ENCODE measurements at places on chromosomes 11 and 22. TPM values are rescaled to one million over a fixed set of nuclear protein-coding genes. Genes with fewer than 3 reads are reported as not detected.

Gene GAS2
- 1.2 TPM for total RNA-seq

Gene AGBL2
- 5.9 TPM for total RNA-seq

Gene THY1
- total RNA-seq, result 2.0 TPM

Gene RAG2
- not detected for total RNA-seq

Gene MMP12
- total RNA-seq, result not detected

Gene CSF2RB
- total RNA-seq, result 3.0 TPM

Gene CARD16
- total RNA-seq, result 101 TPM

Gene SMTNL1
- total RNA-seq, result not detected

Gene PDGFD
- total RNA-seq, result not detected

- H3K27me3 ChIP-seq, result peaks cover 42% of the 10 kb centered on the region
- no peak overlapping the region for H3K27ac ChIP-seq
- H3K36me3 ChIP-seq, result no peaks in the 10 kb centered on the region
- H3K4me3 ChIP-seq, result no peak overlapping the region
These were observed 46.5 kb upstream of the THY1 start for GRCh38 chr11:119469506-119469905.

GRCh38 chr11:132351050-132351449 is 980.6 kb downstream of the NTM start:
- no peak overlapping the region for H3K27ac ChIP-seq
- H3K27me3 ChIP-seq, result no peaks in the 10 kb centered on the region
- no peaks in the 10 kb centered on the region for H3K36me3 ChIP-seq
- peaks cover 34% of the 10 kb centered on the region for H3K4me1 ChIP-seq
- H3K4me3 ChIP-seq, result no peak overlapping the region

- no peaks in the 10 kb centered on the region for H3K4me1 ChIP-seq
- DNase-seq, result no peak
- no peaks in the 10 kb centered on the region for H3K27me3 ChIP-seq
- no peak overlapping the region for H3K27ac ChIP-seq
- no peaks in the 10 kb centered on the region for H3K36me3 ChIP-seq
These were observed 14.5 kb downstream of the MUC2 start for GRCh38 chr11:1088927-1089737.

- no peak for DNase-seq
- H3K36me3 ChIP-seq, result peaks cover 69% of the 10 kb centered on the region
- H3K4me3 ChIP-seq, result peak overlapping the region; percentile 90
- peaks cover 56% of the 10 kb centered on the region for H3K4me1 ChIP-seq
- H3K27ac ChIP-seq, result peak overlapping the region; percentile 99
- H3K27me3 ChIP-seq, result no peaks in the 10 kb centered on the region
These were observed 1.5 kb downstream of the HSPA8 start for GRCh38 chr11:123060277-123061000.

DNA sequence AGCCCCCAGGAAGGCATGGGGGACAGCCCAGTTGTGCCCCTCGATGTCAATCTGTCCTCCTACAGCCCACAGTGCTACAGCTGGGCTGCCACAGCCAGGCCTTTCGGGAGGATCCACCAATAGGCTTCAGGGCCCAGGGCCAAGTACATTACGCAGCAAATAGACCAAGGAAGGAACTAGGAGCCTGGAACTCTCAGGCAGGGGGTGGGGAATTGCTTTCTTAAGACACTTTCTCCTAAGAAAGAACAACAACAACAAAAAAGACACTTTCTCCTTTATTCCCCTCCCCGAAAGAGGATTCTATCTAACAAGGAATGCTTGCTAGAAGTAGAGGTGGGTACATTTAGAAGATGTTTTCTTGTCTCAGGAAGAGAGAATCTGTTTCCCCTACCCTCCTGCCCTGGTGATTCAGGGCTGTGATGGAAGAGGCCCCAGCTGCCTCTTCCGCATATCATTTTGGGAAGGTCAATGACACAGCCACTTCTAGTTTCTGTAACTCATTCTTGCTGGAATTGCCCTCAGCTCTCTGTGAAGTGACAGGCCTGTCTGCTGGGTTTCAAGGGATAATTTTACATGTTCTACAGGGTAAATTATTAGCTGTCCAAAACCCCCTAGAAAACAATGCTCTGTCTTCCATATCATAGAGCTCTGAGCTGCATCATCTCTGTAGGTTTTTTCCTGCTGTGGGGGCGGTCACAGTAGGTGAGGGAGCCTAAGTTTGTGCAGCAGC is 6.0 kb upstream of the MALAT1 start:
- DNase-seq, result no peak
- H3K4me1 ChIP-seq, result peaks cover 57% of the 10 kb centered on the region
- H3K36me3 ChIP-seq, result no peaks in the 10 kb centered on the region
- no peak overlapping the region for H3K4me3 ChIP-seq

- H3K4me3 ChIP-seq, result no peak overlapping the region
- H3K36me3 ChIP-seq, result peaks cover 27% of the 10 kb centered on the region
- DNase-seq, result no peak
- no peaks in the 10 kb centered on the region for H3K27me3 ChIP-seq
These were observed 18.9 kb upstream of the PISD start for GRCh38 chr22:31680861-31681341.

DNA sequence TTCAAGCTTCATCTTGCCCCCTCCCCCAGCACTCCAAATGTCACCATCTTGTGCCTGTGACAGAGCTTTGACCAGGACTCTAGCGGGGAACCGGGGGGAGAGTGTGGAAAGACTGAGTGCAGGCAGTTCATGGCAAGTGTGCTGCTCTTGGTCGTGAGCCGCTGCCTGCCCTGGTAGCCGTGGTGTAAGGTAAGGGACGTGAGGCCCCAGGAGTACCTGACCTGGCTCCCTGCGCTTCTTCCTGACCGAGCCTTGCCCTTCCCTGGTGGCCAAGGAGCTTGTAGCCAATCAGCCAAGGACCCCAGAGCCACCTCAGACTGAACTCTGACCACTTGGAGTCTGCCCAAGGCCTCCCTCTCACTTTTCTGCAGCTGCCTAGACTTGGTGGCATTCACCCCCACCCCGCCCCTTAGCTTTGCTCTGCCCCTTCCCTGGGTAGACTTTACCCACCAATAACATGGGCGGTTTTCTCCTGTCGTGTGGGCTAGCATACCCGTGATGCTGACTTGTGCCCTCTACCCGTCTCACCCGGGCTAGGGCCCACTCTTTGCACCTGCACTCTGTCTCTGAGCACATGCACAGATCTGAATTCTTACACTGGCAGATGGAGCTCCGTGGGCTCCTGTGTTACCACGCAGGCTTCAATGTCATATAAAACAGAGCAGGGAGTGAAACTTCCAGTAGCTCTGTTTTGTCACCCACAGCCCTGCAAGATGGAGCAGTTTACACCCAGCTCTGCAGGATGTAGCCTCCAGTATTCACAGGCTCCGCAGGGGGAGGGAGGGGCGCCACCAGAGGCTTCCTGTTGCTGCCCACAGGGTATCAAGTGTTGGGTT is 1.5 kb downstream of the DGKZ start:
- H3K4me1 ChIP-seq, result peaks cover 73% of the 10 kb centered on the region
- peak overlapping the region; percentile 90 for H3K4me3 ChIP-seq
- peak overlapping the region; percentile 97 for H3K27ac ChIP-seq
- peaks cover 42% of the 10 kb centered on the region for H3K36me3 ChIP-seq
- DNase-seq, result peak; percentile 79

DNA sequence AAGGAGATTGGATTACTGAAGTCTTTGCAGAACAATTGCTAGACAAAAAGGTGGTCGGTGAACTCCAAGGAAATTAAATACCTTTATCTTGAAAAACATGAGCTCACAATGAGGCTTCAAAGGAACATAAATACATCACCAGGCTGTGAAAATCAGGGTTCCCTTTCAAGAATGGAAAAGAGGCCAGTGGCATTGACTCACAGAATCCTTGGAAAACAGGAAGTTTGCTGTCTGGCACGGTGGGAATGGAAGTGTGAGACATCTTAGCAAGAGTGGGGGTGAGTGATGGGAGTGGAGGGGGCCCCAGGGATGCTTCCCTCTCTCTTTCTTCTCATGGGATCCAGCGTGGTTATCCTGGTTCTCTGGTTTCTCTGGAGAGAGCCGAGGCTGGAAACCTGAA is 48.9 kb upstream of the TBCEL start:
- H3K36me3 ChIP-seq, result no peaks in the 10 kb centered on the region
- no peak overlapping the region for H3K4me3 ChIP-seq
- no peaks in the 10 kb centered on the region for H3K4me1 ChIP-seq
- H3K27ac ChIP-seq, result no peak overlapping the region
- H3K27me3 ChIP-seq, result peaks cover 36% of the 10 kb centered on the region

DNA sequence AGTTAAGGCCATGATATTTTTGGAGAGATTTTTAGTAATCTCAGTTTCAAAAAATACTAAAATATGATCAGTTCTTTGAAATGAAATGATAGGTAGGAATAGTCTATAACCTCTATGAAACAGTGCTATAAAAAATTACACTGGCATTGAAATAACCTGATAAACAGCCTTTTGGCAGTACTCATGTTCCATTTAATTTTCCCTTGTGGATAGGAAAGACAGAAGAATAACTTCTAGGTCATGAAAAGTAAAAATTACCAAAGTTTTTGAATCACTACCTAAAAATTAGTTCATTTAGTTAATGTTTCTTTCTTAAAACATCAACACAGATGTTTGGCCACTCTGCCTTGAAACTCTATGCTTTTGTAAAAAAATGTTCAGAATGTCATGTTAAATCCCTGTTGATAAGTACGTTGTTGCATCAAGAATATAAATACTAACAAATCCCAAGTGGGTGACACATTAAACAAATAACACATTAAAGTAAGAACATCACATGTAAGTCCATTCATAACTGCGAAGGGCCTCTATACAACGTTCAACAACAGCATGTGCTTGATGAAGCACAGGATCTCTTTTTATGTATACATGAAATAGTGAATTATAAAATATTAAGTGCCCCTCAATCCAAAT is 290.2 kb downstream of the SWAP70 start:
- H3K36me3 ChIP-seq, result no peaks in the 10 kb centered on the region
- H3K27me3 ChIP-seq, result no peaks in the 10 kb centered on the region
- no peak for DNase-seq
- H3K4me3 ChIP-seq, result no peak overlapping the region

GRCh38 chr11:86486261-86487030 is 111.8 kb downstream of the CCDC81 start:
- no peaks in the 10 kb centered on the region for H3K27me3 ChIP-seq
- no peaks in the 10 kb centered on the region for H3K4me1 ChIP-seq
- no peak overlapping the region for H3K4me3 ChIP-seq
- peak overlapping the region; percentile 13 for H3K27ac ChIP-seq

DNA sequence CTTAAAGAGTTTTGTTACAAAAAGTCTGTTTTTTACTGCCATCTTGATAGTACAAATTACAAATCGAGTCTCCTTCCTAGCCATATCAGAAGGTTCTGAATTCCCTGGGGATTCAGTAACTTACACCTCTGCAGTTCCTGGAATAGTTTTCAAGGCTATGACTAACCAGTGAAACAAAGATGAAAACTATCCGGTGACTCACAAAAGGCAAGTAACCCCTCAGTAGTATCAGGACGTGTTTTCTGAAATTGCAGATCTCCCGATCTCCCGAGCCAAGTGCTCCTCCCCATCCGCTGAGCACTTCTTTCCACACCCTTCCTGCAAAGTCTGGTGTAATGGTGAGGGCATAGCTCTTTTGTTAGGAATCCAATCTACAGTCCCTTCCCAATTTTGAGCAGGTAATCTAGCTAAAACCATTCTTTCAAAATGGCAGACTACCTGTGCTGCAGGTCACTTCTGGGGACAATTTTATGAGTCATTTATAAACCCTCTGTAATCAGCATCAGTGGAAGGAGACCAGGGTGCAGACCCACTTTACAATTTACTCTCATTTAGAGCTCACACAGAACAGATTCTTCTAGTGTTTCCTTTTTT is 7.7 kb downstream of the E2F8 start:
- peaks cover 86% of the 10 kb centered on the region for H3K36me3 ChIP-seq
- H3K4me3 ChIP-seq, result no peak overlapping the region
- H3K27ac ChIP-seq, result no peak overlapping the region
- DNase-seq, result no peak
- H3K27me3 ChIP-seq, result no peaks in the 10 kb centered on the region

DNA sequence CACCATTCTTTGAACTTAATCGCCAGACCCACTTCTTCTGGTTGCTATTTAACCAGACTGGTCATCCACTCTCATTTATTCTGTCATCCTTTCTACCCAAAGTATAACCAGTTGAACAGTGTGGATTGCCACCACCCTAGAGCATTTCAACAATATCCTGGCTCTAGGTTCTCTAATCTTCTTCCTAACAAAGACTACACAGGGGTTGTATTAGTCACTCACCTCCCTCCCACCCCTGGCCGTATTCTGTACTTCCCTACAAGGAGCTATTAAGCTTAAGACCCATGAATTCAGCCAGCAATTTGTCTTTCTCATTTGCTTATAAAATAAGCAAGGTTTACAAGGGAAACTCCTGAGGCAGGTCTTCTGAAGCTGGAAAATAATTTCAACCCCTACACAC is 46.9 kb upstream of the CEP126 start:
- H3K27me3 ChIP-seq, result peaks cover 3% of the 10 kb centered on the region
- no peak overlapping the region for H3K27ac ChIP-seq
- H3K36me3 ChIP-seq, result no peaks in the 10 kb centered on the region
- no peaks in the 10 kb centered on the region for H3K4me1 ChIP-seq
- no peak for DNase-seq
- no peak overlapping the region for H3K4me3 ChIP-seq

- DNase-seq, result no peak
- H3K27me3 ChIP-seq, result no peaks in the 10 kb centered on the region
- no peak overlapping the region for H3K27ac ChIP-seq
- H3K36me3 ChIP-seq, result no peaks in the 10 kb centered on the region
- no peak overlapping the region for H3K4me3 ChIP-seq
These were observed 62.8 kb downstream of the PHF21B start for GRCh38 chr22:44947049-44947448.

GRCh38 chr11:32884770-32885384 is 7.7 kb upstream of the QSER1 start:
- no peaks in the 10 kb centered on the region for H3K4me1 ChIP-seq
- no peaks in the 10 kb centered on the region for H3K36me3 ChIP-seq
- H3K27ac ChIP-seq, result no peak overlapping the region
- DNase-seq, result no peak

- H3K27ac ChIP-seq, result no peak overlapping the region
- H3K4me1 ChIP-seq, result no peaks in the 10 kb centered on the region
- no peaks in the 10 kb centered on the region for H3K27me3 ChIP-seq
- H3K4me3 ChIP-seq, result no peak overlapping the region
- no peak for DNase-seq
- H3K36me3 ChIP-seq, result no peaks in the 10 kb centered on the region
These were observed 1390.5 kb upstream of the TENM4 start for GRCh38 chr11:80831374-80831773.

- H3K27ac ChIP-seq, result no peak overlapping the region
- H3K27me3 ChIP-seq, result peaks cover 16% of the 10 kb centered on the region
- DNase-seq, result no peak
- H3K4me1 ChIP-seq, result no peaks in the 10 kb centered on the region
- no peak overlapping the region for H3K4me3 ChIP-seq
- H3K36me3 ChIP-seq, result no peaks in the 10 kb centered on the region
These were observed 57.0 kb downstream of the SMIM38 start for GRCh38 chr11:69212798-69213110.

- no peak for DNase-seq
- no peak overlapping the region for H3K27ac ChIP-seq
These were observed 98.9 kb upstream of the ISX start for GRCh38 chr22:34966980-34967565.

GRCh38 chr22:27231266-27231665 is 570.3 kb downstream of the MN1 start:
- no peak overlapping the region for H3K4me3 ChIP-seq
- no peak for DNase-seq
- no peaks in the 10 kb centered on the region for H3K27me3 ChIP-seq
- no peak overlapping the region for H3K27ac ChIP-seq
- no peaks in the 10 kb centered on the region for H3K4me1 ChIP-seq

Data from activated CD4-positive, alpha-beta memory T cell treated with anti-CD3 and anti-CD28 coated beads, Interleukin-2, amount 10 ng/mL, durations not matched to agents 7 days and 5 days (primary cell).